ENCODE measurements at places on chromosomes 12 and 14.

DNA sequence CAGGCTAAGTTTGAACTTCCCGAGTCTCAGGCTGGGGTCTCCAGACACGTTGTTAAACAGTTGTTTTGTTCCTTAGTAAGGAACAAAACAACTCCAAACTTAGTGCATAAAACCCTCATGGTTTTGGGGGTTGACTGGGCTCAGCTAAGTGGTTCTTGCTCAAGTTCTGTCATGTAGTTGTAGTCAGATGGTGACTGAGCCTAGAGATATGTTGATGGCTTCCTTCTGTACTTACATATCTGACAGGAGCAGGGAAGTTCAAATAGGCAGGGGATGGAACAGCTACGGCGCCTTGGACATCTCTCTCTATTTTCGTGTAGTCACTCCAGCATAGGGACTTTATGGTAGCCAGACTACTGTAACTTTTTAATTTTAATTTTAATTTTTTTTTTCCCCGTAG lies 45.7 kb downstream of the SPATS2 start:
- no peak for DNase-seq
- H3K27ac ChIP-seq: no peak overlapping the region
- H3K4me3 ChIP-seq: no peak overlapping the region
- no peaks in the 10 kb centered on the region for H3K27me3 ChIP-seq
- H3K4me1 ChIP-seq: peaks cover 1% of the 10 kb centered on the region

DNA sequence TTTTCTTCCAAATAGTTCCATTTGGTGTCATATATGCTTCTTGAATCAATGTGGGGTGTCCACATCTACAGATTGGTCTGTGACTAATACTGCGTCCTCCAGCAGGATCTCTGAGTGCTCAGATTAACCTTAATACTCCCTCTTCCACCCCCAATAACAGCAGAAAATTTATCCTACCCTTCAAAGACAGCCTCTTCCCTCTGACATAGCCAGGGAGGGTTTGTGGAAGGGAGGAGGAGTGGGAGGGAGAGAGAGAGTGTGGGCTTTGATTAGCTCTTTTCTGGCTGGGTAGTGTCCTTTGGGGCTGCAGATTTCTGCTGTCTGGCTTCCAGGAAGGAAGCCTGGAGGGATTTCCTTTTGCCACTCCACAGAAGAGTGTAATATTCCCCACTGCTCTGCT lies 220.7 kb downstream of the TTC6 start:
- no peak overlapping the region for H3K27ac ChIP-seq
- no peaks in the 10 kb centered on the region for H3K4me1 ChIP-seq
- no peaks in the 10 kb centered on the region for H3K36me3 ChIP-seq
- DNase-seq: no peak

DNA sequence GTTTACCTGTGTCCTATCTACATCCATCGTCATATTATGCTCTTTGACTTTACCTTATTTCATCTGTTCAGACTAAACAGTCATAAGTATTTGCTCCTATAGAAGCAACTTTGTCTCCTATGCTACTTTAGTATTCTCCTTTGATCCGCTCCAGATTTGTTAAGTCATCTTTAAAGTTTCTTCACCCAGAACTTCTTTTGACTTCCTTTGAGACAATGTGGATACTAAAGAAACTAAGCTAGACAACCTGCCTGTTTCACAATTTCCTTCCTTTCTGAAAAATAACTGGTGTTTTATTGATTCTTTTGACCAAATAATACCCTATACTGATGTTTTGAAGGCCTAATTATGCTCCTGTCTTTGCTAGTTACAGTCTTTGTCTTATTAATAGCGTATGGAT lies 30.0 kb upstream of the LRRK2 start:
- H3K4me1 ChIP-seq: peaks cover 8% of the 10 kb centered on the region
- no peak overlapping the region for H3K27ac ChIP-seq
- no peaks in the 10 kb centered on the region for H3K27me3 ChIP-seq
- H3K4me3 ChIP-seq: no peak overlapping the region

DNA sequence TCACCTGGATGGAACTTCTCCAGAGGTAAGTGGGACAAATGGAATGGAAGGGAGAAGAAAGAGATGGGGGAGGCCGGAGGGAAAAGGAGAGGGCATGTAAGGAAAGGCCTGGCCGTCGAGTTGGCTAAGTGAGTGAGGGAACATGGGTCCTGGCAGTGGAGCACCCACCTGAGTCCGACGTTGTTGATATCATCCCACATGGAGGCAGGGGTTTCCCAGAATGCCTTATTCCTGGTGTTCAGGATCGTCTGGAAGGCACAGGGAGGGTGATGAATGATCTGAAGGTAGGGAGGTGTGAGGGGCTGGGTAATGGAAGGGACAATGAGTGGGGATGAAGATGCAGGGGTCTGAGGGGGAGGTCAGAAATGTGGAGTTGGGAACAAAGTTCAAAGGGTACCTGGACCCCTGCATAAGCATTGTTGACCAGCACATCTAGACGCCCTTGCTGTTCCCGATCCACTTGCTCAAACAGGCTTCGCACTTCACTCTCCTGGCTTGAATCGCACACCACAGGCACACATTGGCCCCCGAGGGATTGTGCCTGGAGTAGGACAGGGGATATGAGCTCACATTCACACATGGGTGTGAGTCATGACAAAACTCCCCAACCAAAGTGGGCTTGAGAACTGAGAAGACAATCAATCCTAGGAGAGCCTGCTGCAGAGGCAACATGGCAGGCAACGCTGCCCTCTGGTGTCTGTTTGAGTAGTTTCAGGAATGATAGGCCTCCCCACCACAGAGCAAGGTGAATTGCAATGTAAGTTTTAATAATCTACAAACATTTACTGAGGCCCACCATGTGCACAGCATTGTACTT lies 3.0 kb downstream of the DHRS1 start:
- DNase-seq: peak; percentile 74
- no peaks in the 10 kb centered on the region for H3K27me3 ChIP-seq
- H3K4me3 ChIP-seq: no peak overlapping the region
- H3K36me3 ChIP-seq: peaks cover 67% of the 10 kb centered on the region
- peak overlapping the region; percentile 79 for H3K27ac ChIP-seq

DNA sequence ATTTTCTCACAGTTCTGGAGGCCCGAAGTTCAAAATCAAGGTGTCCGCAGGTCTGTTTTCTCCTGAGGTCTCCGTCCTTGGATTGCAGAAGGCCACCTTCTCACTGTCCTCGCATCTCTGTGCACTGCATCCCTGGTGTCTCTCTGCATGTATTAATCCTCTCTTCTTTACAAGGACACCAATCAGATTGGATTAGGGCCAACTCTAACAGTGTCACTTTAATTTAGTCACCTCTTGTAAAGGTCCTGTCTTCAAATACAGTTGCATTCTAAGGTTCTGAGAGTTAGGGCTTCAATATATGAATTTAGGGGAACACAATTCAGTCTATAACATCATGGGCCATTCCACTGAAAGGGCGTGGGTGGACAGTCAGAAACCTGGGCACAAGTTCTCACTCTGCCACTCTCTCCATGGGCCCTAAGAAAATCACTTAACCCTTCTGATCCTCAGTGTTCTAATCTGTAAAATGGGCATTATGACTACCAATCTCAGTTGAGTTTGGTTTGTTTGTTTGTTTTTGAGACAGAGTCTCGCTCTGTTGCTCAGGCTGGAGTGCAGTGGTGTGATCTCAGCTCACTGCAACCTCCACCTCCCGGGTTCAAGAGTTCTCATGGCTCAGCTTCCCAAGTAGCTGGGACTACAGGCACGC lies 41.6 kb upstream of the FGD4 start:
- H3K27me3 ChIP-seq: no peaks in the 10 kb centered on the region
- H3K27ac ChIP-seq: no peak overlapping the region
- no peak overlapping the region for H3K4me3 ChIP-seq
- H3K4me1 ChIP-seq: no peaks in the 10 kb centered on the region

DNA sequence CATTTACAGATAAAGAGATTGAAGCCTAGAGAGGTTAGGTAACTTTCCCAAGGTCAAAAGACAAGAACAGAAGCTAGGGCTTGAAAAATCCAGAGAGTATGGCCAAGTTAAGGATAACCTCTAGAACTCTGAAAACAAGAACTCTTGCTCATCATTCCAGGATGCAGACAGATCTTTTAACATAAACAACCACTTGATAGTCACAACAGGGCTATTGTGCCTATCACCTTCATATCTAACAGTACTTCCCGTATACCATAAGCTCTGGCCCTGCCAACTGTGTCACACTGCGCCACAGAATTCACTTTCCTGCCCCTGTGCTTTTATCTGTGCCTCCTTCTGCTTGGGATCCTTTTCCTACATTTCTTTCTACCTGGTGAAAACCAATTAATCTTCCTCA lies 18.2 kb downstream of the ERP29 start:
- no peak for DNase-seq
- peaks cover 26% of the 10 kb centered on the region for H3K4me1 ChIP-seq
- H3K4me3 ChIP-seq: no peak overlapping the region
- peak overlapping the region; percentile 78 for H3K27ac ChIP-seq

GRCh38 chr12:779745-780734 lies 27.7 kb downstream of the WNK1 start:
- H3K4me3 ChIP-seq: peak overlapping the region; percentile 72
- H3K27ac ChIP-seq: peak overlapping the region; percentile 68
- DNase-seq: no peak

DNA sequence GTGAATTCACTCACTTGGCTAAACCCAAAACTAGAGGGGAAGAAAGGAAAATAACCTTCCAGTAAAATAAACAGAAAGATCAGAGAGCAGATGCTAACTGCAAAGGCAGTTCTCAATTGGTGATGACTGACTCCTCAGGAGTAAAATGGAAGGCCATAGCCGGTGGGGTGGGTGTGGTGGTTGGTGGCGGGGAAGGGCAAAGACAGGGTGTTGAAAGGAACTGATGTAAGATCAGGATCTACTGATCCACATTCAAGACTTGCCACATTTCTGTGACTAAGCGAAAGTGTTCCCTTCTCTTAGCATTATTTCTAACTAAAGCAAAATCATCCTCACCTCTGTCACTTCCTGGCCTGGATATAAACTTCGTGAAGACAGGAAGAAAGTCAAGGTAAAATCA lies 26.3 kb upstream of the TC2N start:
- H3K4me1 ChIP-seq: peaks cover 51% of the 10 kb centered on the region
- H3K27me3 ChIP-seq: no peaks in the 10 kb centered on the region
- no peak for DNase-seq
- no peak overlapping the region for H3K4me3 ChIP-seq

DNA sequence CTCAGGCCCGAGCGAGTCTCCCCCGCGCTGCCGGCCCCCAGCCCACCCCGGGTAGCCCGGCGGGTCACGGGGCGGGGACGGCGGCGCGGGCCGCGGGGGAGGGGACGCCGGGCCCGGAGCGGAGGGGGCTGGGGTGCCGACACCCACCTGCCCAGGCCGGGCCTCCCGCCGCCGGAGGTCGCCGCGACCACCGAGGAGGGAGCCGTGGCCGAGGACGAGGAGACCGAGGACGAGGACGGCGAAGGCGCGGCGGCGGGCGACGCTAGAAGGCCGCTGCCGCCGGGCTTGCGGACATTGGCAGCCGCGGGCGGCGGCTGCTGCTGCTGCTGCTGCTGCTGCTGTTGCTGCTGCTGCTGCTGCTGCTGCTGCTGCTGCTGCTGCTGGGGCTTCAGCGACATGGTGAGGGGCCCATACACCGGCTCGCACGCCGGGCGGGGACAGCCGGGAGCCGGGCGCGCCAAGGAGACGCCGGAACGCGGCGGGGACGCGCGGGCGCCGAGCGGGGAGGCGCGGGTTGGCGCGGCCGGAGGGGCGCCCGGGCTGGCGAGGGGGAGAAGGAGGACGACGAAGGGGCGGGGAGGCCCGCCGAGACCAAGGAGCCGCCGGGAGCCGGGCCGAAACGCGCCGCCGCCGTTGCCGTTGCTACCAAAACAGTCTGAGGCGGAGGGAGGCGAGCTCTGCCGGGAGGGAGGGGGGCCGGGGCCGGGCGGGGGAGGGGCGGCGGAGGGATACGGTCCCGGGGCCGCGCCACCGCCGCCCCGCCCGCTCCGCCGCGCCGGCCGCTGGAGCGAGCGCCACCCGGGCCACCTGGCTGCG lies at the start of gene ATXN2:
TSS of gene ATXN2 (minus strand) at position 679 of the 816 bp plus-strand sequence. CDS start at position 398, 281 bp downstream.
- DNase-seq: peak; percentile 59
- peak within 1 kb of the TSS; percentile 93 for H3K4me3 ChIP-seq
- H3K27ac ChIP-seq: peak within 1 kb of the TSS; percentile 94
- H3K36me3 ChIP-seq: peaks cover 26% of the 10 kb centered on the region
- H3K4me1 ChIP-seq: peaks cover 39% of the 10 kb centered on the region

GRCh38 chr12:116331876-116332275 lies 54.4 kb upstream of the MED13L start:
- H3K36me3 ChIP-seq: no peaks in the 10 kb centered on the region
- DNase-seq: no peak
- H3K27me3 ChIP-seq: no peaks in the 10 kb centered on the region

GRCh38 chr12:103913100-103913499 lies 17.1 kb upstream of the HSP90B1 start:
- no peak for DNase-seq
- H3K27me3 ChIP-seq: no peaks in the 10 kb centered on the region
- H3K4me3 ChIP-seq: no peak overlapping the region
- peaks cover 3% of the 10 kb centered on the region for H3K36me3 ChIP-seq
- peaks cover 8% of the 10 kb centered on the region for H3K4me1 ChIP-seq

DNA sequence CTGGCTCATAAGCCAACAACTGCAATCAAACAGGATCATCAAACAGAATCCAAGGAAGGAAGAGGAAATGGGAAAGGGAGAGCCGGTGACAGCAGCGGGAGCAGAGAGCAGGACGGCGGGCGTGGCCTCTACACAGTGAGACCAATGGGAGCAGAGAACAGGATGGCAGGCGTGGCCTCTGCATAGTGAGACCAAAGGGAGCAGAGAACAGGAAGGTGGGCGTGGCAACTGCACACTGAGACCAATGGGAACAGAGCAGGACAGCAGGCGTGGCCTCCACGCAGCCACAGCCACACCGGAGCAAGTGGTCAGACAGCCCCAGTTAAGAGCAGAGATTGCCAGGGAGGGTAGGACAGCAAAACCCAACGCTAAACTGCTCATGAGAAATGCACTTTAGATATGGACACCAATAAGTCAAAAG lies 16.4 kb downstream of the LRCOL1 start:
- no peaks in the 10 kb centered on the region for H3K36me3 ChIP-seq
- DNase-seq: no peak
- peaks cover 11% of the 10 kb centered on the region for H3K4me1 ChIP-seq
- peaks cover 34% of the 10 kb centered on the region for H3K27me3 ChIP-seq
- no peak overlapping the region for H3K27ac ChIP-seq
- no peak overlapping the region for H3K4me3 ChIP-seq

- H3K36me3 ChIP-seq: no peaks in the 10 kb centered on the region
- no peak for DNase-seq
- H3K4me3 ChIP-seq: no peak overlapping the region
- no peaks in the 10 kb centered on the region for H3K27me3 ChIP-seq
Measured at GRCh38 chr14:89093083-89093730, 268.8 kb downstream of the TTC8 start.

DNA sequence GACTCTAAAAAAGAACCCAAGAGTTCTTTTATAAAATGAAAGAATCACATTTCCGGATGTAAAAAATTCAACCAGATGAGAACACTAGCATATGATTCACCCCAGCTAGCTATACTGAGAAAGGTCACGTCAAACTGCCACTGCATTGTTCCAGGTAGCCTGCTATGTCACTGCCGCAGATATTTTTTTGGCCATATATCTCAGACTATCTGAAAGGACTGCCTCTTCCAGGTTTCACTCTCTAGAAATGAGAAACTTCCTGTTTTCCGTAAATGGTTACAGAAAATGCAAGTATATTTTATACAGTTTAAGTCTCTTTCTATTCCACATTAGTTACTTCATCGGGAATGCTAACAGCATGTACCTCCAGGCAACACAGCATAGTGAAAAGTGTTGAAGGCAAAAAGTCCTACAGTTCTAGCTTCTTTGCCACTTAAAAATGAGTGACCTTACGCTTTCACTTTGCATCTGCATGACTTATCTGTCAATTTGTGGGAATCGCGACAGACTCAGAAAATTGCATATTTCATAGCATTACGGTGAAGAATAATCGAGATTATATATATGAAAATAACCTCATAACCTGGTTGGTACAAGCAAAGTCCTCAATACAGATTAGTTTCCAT lies 105.2 kb downstream of the MED13L start:
- peak overlapping the region; percentile 73 for H3K4me3 ChIP-seq
- peak overlapping the region; percentile 96 for H3K27ac ChIP-seq
- no peak for DNase-seq
- H3K36me3 ChIP-seq: peaks cover 2% of the 10 kb centered on the region
- no peaks in the 10 kb centered on the region for H3K27me3 ChIP-seq
- peaks cover 78% of the 10 kb centered on the region for H3K4me1 ChIP-seq
